ENCODE measurements at places on chromosomes 12 and 14.
A peak's percentile ranks its signal among the peaks of the same experiment; 100 is the strongest.

- DNase-seq, result no peak
These were observed 387.0 kb downstream of the C12orf50 start for GRCh38 chr12:87642245-87642644.

DNA sequence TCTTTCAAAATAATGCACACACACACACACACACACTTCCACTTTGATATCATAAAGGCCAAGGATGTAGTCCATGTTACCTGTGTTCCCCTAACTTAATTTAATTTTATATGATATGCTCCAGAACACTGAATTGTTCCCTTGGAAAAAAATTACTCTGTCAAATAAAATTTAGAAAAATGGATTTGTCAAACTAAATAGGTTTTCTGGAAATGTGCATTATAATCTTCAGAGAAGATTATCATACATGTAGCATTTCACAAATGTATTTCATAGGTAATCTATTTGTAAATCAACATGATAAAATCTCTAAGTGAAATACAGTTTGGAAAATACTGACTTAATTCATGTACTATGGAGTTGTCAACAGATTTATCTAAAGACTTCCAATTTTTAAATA, 68.6 kb downstream of the CNTN1 start:
- no peak for DNase-seq

- DNase-seq, result no peak
These were observed 191.0 kb upstream of the FLRT2 start for GRCh38 chr14:85338895-85339294.

- DNase-seq, result no peak
These were observed 96.5 kb upstream of the NCOR2 start for GRCh38 chr12:124663771-124664366.

- DNase-seq, result no peak
These were observed 2.4 kb downstream of the GALNT6 start for GRCh38 chr12:51388846-51389245.

DNA sequence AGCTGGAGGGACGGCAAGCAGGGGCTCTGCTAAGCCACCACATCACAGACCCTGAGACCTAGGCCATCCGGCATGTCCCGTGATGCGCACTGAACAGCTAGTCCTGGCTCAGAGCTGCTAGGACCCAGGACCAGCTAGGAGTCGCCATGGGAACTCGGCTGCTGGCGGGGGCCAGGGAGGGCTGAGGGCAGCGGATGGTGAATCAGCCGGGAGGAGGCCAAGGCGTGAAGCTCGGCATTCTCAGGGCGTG, 5.1 kb downstream of the AHNAK2 start:
- DNase-seq, result no peak

DNA sequence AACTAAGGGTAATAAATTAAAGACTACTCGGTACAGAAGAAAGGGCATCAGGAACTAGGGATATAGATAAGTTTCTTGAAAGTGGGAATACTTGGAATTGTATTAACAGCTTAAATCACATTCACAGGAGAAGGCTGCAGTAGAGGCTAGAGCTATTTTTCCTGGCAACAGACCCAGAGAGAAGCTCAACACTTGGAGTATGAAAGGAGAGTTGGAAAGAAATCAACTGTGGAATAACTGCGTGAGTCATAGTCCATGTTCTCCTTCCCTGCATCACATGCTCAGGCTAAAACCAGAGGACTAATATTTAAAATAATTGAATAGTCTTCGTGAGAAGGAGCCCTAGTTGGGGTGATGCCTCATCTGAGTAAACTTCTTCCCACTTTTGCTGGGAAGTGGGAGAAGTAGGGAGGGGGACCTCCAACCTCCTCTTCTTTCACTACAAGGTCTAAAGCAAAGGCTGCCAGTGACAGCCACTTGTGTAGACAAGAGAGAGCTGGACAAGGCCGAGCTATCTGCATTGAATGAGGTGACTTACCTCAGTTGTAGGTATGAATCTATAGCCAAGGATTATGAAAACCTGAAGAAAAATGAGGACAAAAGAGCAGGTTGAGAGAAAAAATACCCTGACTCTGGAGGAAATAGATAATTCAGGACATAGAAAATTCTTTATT, 32.7 kb downstream of the DYRK2 start:
- DNase-seq, result no peak

- DNase-seq, result peak; percentile 21
These were observed 975 bp upstream of the RTL1 start for GRCh38 chr14:100904307-100905087.

DNA sequence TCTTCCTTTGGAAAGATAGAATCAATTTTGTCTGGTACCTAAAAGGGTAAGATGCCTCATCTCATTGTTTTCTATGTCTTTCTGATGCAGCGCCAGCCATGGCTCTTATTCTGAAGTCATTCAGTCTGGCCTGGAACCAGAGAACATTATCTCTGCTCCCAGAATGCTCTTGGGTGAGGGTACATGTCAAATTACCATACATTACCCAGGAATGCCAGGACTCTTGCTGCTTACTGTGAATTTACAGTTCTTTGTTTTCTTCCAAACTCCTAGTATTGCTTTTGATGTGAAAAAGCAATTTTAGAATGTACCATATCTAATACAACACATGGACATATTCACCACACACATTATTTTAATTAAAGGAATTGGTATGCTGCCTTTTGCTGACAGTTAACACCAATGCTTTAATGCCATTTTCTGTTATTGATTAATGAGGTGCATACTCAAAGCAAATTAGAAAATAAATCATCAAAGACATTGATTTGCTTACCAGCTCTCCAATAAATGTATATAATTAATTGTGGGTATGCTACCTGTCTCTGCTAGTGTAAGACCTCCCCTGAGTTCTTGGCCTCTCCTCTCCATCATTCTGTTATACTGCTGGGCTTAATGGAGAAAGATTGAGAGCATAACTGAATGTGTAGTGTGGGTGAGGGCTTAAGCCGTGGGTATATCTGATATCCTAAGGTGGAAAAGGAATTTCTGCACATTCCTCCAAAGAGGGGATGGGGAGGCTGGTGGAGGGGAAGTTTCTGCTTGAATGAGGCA, 337.7 kb downstream of the C12orf75 start:
- no peak for DNase-seq

GRCh38 chr14:65150898-65151608, 48.7 kb upstream of the MAX start:
- no peak for DNase-seq

- DNase-seq, result no peak
These were observed 43.2 kb upstream of the BCL11B start for GRCh38 chr14:99315197-99315596.

- peak; percentile 74 for DNase-seq
These were observed 14.5 kb upstream of the CLEC4A start for GRCh38 chr12:8108808-8109398.

DNA sequence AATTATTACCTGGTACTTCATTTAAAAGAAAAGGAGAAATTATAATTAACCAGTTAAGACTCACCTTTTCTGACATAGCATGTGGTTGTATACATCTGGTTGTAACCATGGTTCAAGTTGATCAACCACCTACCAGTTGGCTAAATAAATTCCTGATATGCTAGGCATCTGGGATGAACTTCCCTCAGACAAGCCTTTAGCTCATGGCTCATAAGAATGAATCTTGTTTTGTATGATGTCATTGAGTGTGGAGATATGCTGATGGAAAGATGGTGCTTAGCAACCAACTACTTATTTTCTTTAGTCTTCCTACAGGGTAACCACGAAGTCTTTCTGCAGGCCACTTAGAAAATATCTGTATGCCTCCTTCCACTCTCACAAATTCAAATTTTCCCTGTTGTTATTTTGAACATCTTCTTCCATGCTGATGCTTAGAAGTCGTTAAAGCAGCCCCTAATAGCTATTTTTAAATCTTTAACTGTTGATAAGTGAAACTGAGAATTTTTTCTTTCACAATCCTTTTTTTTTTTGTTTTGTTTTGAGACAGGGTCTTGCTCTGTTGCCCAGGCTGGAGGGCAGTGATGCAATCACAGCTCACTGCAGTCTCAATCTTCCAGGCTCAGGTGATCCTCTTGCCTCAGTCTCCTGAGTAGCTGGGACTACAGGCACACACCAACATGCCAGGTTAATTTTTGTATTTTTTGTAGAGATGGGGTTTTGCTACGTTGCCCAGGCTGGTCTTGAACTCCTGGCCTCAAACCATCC, 51.9 kb upstream of the PTHLH start:
- peak; percentile 23 for DNase-seq

DNA sequence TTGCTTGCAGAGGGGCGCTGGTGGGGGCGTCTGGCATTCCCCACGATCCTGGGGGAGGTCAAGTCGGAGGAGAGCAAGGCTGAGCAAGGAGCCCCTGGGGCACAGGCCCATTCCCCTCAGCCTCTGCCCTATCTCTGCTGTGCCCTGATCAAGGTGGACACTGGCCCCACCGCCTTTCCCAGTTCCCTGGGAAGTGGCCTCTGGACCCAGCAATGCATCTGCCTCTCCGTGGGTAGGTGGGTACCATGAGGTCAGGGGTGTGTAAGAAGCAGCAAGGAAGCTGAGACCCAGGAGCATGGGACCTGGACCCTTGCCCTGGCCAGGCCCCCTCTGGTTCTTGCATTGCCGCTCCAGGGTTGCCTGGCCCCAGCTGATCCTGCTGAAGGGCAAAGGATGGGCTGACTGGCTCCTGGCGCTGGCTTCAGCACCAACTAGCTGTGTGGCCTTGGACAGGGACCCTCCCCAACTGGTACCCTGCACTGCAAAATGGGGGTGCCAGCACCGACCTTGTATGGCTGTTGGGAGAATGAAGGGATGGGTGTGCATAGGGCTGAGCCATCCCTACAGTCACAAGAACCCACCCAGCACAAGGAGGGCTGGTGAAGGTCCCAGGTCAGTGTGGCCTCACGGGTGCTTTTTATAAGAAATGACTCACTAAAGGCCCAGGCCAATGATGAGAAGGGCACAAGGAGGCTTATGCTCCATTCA, 19.6 kb downstream of the SLC25A29 start:
- no peak for DNase-seq

GRCh38 chr12:112001576-112001975, 11.4 kb downstream of the TMEM116 start:
- no peak for DNase-seq

DNA sequence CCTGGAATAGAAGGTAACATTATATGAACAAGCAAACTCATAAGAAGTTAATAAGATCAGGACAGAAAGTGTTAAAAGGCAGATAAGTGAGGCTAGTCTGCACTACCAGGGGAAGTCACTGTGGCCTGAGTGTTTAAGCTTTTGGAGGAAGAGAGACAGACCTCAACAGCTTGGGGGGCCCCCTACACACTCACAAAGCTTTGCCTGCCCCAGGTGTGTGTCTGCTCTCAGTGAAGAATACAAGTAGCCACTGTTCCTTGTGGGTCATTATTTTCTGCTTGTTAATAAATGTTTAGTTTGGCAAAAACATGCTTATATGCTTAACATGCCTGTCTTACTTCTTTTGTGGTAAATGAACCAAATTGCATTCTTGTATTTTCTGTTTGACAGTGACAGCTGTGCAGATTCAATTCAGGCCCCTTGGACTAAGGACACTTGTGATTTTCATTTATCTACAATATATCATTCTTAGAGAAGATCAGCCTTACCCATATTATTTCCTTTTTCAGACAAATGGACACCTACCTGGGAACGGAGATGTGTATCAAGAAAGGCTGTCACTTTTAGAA, 50.7 kb upstream of the C12orf71 start:
- no peak for DNase-seq

DNA sequence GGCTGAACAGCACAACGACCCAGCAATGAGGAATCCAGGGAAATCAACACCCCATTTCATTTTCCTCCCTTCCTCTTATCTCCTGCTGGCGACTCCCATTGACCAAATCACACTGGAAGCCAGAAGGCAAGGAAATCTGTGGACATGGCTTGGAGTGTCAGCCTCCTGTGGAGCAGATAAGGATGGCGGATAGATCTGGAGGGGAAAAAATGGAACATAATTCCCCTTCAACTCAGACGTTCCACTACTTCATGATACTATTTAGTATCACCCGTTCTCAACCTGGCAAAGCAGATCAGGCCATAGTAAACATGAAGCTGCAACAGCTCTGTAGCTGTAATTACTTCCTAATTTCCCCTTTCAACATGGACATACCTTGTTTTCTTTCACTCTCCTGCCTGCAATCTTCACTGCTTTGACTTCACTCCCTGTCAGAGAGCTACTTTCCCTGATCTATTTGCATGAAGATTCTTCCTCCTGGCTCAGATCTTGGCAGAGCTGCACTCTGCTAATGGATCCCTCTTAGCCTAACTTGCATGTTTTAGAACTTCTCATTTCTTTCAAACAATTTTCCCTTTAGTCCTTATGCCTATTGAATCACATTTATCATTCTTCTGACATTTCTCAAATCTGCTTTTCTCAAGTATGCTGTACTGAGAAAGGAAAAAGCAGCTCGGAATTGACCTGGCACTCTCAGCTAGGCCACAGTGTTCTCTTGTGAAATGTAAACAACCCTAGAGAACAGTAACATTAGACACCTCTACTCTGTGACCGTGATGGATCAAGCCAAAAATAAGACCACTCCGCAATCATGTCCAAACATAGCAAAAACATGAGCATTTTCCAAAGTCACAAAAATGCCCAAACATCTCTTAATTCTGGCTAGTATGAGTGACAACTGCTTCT, 135.1 kb downstream of the ETNK1 start:
- no peak for DNase-seq

GRCh38 chr12:46258129-46258528, 10.7 kb downstream of the SLC38A1 start:
- no peak for DNase-seq

- no peak for DNase-seq
These were observed 26.2 kb downstream of the UBE3B start for GRCh38 chr12:109503611-109504010.

DNA sequence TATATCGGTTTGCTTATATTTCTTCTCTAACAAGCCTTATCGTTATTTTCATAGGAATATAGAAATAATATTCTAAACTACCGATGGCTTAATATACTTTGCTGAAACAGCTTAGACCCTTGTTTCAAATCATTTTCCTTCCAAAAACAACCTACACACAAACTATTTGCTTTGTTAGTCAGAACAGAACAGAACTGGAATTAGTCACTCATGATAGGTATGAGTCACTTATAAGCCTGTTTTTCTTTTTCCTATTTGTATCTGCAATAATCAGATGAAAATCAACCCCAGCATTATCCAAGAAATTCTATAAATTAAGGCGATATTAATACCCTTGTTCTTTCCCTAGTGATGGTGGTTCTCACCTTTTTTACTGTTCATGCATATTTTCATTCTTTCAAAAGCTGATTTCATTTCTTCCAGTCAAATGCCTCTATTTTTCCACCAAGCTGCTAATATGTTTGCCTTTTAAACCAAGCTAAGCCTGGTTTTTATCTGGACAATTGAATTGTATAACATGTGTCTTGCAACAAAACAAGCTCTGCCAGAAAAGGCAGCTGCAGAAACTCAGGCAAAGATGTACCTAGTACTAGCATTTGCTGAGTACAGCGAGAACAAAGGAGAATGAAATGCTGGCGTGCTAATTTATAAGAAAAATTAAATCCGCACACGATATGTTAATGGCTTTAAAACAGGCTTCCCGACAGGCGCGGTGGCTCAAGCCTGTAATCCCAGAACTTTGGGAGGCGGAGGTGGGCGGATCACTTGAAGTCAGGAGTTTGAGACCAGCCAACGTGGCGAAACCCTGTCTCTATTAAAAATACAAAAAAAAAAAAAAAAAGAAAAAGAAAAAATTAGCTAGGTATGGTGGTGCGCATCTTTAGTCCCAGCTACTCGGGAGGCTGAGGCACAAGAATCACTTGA, 1418.2 kb downstream of the AACS start:
- DNase-seq, result no peak

GRCh38 chr12:6745741-6746525, 7.0 kb downstream of the MLF2 start:
- DNase-seq, result peak; percentile 87
